ENCODE measurements at places on chromosomes 2 and 18. TPM values are rescaled to one million over a fixed set of nuclear protein-coding genes. Genes with fewer than 3 reads are reported as not detected.

DNA sequence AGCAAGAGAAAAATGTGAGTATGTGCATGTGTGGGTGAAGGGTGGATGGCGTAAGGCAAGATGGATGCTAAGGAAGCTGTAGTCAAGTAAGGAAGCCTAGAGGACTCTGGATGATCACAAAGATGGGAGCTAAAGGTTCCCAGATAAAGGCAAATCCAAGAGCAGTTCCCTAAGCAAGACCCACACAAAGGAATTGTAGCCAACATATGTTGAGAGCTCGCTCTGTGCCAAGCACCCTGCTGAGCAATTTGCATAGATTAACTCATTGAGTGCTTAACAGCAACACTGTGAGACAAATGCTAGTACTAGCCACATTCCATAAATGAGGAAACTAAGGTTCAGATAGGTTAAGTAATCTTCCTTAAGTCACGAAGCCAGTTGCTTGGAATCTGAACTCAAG, 132.6 kb downstream of the C1D start:
- no peak for DNase-seq

LPIN1 gene
- 16.9 TPM for total RNA-seq

- DNase-seq, result no peak
Observed at GRCh38 chr2:107320881-107321280, 434.9 kb upstream of the ST6GAL2 start.

DNA sequence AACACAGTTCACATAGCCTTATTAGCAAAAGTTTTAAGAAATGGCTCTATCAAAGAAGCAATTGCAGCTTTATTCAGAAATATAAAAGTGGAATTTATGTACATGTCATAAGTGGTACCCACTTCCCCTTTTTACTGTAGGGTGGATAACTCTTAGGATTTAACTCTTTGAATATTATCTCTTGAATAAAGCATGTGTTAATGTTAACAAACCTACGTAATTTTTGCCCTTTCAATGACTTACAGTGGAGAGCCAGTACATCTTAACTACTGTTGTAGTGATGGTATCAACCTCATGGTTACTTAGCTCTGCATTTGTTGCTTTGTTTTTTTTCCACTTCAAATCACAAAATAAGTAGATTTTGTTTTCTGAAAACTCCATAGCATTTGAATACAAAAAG, 8.8 kb downstream of the NABP1 start:
- no peak for DNase-seq

LRATD1 gene
- 41.8 TPM for total RNA-seq

DNA sequence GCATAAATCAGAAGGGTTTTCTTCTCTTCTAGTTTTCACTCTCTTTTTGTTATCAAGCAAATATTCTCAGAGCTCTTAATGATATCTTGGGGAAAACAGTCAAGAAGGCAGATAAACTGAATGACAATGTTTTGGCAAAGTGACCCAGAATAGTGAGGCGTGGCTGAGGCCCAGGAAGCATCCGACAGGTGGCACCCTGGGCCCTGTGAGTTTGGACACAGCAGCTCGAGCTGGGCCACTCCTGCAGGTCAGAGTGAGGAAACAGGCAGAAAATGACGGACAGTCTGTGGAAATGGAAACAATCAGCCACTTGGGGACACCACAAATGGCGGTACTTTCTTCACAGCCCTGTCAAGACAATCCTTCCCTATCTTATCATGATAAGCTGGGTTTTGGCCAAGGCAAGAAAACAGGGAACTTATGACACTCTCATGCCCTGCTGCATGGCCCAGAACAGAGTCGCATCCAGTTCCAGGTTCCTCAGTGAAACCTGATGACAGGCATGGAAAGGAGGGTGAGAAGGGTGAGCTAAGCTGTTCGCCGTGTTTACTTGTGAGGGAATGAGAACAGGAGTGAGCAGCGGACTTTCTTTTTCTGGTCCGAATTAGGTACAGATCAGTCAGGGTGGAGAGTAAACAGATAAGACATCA, 32.1 kb downstream of the MRPL44 start:
- DNase-seq, result no peak

- DNase-seq, result no peak
Observed at GRCh38 chr2:50649626-50650402, 382.1 kb downstream of the NRXN1 start.

ECEL1 gene
- total RNA-seq, result not detected

GRCh38 chr18:7857562-7857961, 290.4 kb downstream of the PTPRM start:
- DNase-seq, result no peak
